Stimulated activated CD4-positive, alpha-beta T cell treated with anti-CD3 and anti-CD28 coated beads, Interleukin-1b, Interleukin-23, amount 100 ng/mL, for 1 hour (primary cell): ENCODE measurements at places on chromosomes 13 and 19.

- DNase-seq, result no peak
These were observed 9.1 kb upstream of the CDADC1 start for GRCh38 chr13:49238621-49239020.

GRCh38 chr19:2308114-2308556, at the start of gene LINGO3:
Gene LINGO3, minus strand, starts transcription at chr19:2308154. Its CDS starts 16,378 bp downstream, at chr19:2291776.
- DNase-seq, result no peak

- DNase-seq, result no peak
These were observed 86.3 kb downstream of the LRCH1 start for GRCh38 chr13:46639033-46639981.

DNA sequence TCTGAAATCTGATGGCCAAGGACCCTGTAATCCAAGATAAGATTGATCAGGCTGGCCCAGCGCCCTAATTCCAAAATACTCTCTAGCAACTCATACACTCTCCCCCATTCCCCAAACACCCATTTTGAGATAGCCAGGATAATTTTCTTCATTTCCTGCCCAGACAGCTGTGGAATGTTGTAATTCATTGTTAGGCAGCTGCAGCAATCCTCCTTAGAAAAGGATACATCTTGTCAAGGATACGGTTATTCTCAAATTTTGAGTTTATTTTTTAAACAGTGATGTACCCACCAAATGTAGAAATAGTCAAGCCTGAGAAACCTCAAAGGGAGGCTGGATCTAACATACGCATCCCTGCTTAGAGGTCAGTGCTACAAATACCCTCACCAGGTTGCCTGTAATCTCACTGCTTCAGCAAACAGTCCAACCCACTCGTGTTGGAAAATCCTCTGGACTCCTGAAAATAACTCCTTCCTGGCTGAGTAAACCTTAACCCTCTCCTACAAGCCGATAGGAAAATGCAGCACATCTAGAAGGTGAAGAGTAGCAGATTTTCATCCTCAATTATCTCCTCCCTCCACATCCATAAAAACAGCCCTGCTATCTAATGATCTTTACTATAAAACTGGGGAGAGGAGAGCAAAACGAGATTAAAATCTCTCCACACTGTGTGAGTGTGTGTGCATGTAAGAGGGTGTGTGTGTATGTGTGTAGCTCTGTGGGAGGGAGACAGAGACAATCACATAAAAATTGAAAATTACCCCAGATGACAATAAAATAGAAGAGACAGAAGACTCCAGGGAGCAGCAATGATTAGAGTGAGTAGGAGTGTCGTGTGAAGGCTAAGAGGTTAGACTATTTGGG, 683.1 kb downstream of the DIAPH3 start:
- DNase-seq, result no peak

DNA sequence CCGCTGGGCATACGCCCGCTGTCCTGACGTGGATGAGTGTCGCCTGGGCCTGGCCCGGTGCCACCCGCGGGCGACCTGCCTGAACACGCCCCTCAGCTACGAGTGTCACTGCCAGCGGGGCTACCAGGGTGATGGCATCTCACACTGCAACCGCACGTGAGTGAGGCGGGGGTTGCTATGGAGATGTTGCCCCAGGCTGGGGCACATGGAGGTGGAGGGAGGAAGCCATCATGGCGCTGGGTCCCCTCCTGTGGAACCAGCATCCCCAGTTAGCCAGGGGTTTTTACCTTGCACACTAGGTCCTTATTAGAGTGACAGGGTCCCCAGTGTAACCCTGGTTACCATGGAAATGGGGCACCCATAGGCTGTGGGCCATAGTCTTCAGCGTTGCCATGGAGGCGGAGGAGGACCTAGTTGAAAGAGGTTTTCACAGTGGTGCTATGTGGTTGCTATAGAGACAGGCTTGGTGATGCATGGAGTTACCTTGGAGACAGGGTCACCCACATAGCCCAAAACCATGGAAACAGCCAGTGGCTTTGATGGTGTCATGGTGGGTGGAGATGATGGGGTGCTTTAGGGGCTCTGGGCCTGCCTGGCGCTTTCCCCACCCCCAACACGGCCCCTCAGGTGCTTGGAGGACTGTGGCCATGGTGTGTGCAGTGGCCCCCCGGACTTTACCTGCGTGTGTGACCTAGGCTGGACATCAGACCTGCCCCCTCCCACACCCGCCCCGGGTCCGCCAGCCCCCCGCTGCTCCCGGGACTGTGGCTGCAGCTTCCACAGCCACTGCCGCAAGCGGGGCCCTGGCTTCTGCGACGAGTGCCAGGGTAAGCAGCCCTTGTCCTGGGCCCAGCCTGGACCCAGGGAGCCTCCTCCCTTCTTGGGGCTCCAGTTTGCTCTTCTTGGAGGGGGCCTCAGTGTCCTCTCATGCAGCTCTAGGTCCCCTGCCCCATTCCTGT, 27.1 kb downstream of the MEGF8 start:
- no peak for DNase-seq

GRCh38 chr19:531753-532560, at the start of gene CDC34:
Gene CDC34, plus strand, starts transcription at chr19:531760. Its CDS starts 172 bp downstream, at chr19:531932.
- DNase-seq, result no peak

GRCh38 chr13:47216176-47216822, 319.4 kb upstream of the HTR2A start:
- DNase-seq, result no peak

- peak; percentile 24 for DNase-seq
These were observed 15.9 kb downstream of the ZNF787 start for GRCh38 chr19:56105090-56105701.

DNA sequence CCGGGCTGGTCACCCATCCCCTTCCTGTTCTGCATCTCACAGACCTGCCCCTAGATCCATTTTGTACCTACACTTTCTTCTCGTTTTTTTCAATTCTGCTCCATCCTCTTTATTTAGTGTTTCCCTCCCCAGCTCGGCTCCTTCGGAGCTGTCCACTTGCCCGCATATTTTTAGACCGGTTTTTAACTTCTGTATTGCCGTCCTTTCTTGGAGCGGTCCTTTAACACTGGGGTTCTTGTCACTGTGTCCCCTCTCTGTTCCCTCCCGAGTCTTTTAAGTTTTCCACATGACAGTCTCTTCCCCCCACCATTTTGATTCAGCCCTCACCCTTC, 1.7 kb downstream of the ARHGAP35 start:
- DNase-seq, result no peak

DNA sequence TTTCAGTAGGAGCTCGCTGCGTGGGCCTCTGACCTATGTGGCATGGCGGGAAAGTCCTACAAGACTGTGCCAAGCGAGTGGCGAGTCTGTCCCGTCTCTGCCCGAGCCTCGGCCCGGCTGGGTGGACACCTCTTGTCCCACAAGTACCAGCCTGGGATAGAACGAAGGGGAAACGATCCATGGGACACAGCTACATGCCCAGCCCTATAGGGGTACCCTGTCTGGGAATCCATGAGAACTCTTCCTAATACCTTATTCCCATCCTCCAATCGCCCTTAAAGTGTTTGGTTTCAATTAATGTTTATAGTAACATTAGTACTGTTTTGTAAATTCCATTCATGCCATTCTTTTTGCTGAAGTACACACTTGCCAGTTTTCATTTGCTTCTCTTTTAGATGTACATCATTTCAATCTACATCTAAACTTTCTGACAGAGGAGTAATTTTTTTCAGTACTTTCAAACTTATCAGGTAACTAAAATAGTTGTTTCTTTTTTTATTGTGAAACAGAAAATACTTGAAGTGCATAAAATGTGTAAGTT, 667 bp upstream of the ZNF790 start:
- DNase-seq, result no peak

DNA sequence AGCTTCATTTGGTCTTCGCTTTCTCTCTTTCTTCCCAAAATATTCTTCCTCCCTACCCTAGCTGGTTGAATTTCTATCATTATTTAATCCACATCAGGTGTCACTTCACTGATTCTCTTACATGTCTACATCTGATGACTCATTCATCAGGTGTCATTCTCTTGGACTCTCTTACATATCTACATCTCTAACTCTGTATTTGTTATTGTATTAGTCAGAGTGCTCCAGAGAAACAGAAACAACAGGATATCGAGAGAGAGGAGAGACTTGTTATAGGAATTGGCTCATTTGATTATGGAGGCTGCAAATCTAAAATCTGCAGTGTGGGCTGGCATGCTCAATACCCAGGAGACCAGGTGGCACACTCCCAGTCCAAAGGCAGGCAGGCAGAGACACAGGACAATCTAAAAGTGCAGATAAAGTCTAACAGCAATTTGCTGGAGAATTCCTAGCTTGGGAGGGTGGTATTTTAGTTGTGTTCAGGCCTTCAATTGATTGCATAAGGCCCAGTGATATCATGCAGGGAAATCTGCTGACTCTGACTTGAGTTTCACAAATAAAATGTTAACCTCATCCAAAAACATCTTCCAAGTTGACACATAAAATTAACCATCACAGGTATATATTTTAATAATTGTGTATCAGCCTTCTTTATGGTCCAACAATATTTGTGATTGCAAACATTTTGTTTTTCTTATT, 541.4 kb upstream of the SLITRK5 start:
- no peak for DNase-seq

GRCh38 chr19:46201454-46202310, 27.9 kb upstream of the IGFL1 start:
- DNase-seq, result no peak

DNA sequence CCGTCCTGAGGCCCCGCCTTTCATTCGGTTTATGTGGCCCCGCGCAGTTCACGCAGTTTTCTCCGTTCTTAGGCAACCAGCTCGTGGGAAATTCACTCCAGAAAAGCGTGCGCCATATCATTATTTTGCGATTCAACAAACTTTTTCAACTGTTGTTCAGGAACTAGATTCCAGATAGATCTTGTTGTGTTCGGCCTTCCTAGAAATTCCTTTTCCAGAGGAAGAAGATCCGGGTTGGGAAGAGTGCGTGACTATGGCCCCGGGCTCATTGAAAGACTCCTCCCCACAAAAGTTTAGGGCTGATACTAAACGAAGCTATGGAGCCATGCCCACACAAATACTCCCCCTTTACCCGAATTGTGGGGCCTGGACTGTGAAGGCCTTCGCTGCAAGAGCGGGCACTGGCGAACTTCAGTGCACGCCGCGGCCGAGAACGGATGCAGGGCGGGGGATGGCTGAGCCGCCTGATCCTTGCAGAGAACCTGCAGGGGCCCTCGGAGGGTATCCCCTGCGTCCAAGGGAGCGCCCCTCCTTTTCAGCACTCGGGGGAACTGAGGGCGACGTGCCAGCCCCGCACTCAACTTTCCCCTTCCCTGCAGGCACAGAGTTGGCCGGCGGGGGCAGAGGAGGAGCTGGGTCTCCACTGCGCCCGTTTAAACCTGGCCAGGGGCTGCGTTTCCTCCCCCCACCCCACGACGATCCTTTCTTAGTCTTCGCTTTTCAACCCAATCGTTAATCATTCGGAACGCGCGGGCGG, 904 bp upstream of the SOX1 start:
- no peak for DNase-seq

DNA sequence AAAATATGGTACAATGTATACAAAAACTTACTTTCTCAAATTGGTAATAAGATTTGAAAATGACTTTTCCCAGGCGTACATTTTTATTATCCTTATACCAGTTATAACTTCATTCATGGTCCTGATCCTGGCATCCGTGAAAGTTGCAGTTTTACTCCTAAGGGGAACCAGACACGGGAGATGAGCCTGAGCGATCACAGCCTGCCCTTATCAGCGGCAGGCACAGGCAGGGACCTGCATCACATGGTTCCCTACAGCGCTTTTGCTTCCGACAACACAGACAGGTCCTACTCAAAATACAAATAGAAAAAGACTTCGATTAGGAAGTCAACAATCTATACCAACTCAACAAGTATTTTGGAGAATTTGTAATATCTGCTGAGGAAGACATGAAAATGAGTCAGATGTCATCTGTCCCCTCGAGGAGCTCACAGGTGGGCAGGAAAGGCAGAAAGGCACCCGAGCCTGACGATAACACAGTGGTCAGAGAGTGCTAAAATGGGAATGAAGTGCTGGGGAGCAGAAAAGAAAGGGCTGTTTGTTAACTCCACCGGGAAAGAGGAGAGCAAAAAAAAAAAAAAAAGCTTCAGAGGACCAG, 93.4 kb downstream of the ABCC4 start:
- DNase-seq, result no peak

DNA sequence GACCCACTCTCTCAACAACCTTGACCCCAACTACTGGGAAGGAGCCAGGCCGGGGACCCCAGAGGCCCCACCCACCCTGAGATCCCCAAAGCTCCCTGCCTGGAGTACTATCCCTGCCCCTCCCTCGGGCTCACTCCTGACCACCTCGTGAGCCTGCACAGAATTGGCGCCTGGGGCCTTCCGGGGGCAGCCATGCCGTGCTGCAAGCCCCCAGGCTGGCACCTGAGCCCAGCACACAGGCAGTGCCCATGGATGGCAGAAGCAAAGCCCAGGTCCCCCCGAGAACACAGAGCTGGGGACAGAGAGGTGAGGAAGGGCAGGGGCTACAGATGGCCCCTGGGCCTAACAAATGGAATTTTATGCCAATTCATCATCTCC, 13.9 kb downstream of the LSM4 start:
- DNase-seq, result no peak

DNA sequence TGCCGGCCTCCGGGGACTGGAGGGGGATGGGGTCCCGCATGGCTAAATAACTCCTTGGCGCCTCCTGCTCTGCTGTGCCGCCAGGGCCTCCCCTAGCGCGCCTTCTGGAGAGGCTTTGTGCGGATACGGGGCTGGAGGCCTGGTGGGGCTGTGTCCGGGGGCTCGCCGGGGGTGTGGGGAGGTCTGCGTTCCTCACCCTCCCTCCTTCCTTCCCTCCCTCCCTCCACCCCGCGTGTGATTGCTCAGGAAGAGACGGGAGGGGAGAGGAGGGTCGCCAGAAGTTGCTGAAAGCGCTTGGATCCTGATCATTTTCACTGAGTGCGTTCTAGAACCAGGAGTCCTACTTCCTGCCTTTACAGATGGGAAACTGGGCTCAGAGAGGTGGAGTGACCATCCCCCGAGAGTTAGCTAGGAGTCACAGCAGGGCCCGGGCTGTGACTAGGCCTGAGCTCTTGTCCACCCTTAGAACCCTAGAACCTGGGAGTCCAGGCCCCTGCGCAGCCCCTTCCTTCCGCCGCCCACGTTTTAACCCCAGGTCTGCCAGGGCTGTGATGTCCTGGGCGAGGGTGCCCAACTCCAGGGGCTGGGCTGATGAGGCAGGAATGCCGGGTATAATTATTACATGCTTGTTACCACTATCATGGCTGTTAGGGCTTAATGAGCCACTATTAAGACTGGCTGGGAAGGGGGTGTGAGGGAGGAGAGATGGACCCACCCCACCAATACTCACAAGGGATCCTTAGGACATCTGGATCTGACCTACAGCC, 782 bp upstream of the JUND start:
- no peak for DNase-seq

DNA sequence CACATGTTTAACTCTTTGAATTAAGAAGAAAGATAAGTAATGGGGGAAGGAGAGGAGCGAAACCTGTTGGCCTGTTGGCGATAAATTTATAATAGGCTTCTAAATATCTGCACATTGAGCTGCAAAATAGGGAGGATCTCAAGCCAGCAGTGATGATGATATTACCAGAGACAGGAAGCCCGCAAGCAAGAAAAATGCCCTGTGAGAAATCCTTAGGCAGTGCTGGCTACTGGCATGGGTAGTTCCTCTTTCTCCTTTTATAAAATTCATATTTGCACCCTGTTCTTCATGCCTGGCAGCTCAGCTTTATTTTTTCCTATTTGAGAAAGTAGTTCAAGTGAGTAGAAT, 858 bp upstream of the USP12 start:
- no peak for DNase-seq
